ENCODE measurements at places on chromosomes 2 and 18.
A peak's percentile ranks its signal among the peaks of the same experiment; 100 is the strongest.

DNA sequence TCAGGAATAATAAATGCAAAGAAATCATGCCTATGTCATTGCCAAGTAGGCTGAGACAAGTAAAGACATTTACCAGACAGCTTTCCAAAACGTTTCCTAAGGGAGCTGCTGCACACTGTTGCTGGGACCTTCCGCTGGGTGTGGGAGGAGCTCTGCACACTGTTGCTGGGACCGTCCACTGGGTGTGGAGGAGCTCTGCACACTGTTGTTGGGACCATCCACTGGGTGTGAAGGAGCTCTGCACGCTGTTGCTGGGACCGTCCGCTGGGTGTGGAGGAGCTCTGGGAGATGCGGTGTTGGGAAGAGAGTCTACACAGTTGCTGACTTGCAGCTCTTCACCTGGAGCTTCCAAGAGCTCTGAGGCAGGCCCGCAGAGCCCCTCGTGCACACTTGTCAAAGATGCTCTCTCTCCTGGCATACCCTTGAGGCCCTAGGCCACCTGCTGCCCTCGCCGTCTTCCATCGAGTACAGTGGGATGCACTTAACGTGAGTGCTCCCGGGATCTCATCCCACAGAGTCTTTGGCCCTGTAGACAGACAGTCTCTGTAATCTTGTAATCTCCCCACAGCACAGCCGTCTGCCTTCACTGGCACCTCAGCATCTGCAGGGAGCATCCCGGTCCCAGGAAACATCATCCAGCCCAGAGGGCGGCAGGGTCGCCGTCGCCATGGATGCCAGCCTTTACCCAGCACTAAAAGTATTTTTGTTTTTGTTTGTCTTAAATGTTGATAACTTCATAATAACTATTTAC lies 51.4 kb downstream of the TRAPPC12 start:
- no peak for DNase-seq

- no peak for DNase-seq
These were observed 14.0 kb downstream of the OSBPL6 start for GRCh38 chr2:178208336-178208735.

DNA sequence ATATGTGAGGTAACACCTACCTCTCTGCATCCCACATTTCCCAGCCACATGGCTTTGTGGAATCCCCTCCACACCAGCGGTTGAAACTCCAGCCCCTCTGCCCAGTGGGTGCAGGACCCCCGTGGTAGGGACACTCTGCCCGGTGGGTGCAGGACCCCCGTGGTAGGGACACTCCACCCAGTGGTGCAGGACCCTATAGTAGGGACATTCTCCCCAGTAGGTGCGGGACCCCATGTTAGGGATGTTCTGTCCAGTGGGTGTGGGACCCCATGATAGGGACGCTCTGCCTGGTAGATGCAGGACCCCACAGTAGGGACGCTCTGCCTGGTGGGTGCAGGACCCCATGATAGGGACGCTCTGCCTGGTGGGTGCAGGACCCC lies 11.5 kb downstream of the COPS9 start:
- DNase-seq = no peak

- no peak for DNase-seq
These were observed 121.9 kb upstream of the SETBP1 start for GRCh38 chr18:44558767-44559166.

DNA sequence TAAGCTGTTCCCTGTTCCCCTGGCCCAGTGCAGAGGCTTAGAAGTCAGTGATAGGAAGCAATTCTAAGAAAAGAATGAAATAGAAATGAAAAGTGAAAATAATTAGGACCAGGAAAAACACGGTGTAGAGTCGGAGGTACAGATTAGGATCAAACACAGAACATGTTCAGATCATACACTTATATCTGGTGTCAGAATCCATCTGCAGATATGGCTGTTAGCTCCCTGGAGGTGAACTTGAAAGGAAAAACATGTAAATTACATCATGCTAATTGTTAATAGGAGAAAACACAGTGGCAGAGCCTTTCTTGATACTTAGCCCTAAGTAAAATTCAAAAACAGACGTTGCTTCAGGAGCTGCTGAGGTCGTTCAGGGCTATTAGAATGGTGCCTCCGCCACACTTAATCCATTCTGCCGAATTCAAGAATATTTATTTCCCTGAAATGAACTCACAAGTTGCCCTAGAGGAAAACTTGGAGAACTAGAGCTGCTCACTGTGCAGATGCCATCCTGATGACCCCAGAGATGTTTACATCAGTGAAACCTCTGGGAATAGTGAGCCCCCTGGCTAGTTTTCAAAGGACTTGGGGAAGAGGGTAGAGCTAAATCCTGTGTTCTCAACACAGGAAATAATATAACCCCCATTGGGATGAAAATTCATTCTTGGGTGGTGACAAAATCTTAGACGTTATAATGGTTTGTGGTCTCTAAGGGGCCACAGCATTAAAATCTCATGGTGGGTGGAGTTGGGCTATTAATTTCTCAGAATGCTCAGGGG lies 27.5 kb downstream of the LPIN1 start:
- DNase-seq = no peak

DNA sequence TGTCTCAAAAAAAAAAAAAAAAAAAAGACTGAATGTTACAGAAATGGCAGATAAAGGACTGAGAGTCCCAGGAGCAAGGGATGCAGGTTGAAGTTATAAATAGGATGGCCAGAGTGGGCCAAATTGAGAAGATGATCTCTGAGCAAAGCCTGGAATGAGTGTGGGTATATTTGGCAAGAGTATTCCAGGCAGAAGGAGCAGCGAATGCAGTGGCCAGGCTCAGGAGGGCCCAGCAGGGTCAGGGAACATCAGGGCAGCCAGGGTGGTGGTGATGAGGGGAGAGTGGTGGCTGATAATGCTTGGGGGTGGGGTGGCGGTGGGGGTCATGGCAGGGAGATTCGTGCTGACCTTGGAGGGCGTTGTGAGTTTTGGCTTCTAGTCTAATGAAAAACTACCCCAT lies 141.3 kb upstream of the AGAP1 start:
- no peak for DNase-seq

DNA sequence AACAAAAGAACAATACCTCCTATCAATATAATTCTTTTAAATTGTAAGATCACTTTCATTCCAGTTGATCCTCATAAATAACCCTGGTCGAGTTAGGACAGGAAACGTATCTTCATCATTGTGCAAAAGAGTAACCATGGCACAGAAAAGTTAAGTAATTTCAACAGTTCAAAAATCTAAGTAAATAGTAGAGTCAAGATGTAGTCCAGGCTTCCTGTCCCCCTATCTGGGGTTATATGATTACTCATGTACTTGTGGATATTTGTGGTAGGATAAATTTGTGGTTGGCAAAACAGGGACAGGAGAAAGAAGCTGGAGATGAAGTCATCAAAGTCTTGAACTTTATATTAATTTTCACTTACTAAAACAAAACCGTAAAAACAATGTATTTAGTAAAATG lies 772.6 kb downstream of the TSN start:
- DNase-seq = no peak

DNA sequence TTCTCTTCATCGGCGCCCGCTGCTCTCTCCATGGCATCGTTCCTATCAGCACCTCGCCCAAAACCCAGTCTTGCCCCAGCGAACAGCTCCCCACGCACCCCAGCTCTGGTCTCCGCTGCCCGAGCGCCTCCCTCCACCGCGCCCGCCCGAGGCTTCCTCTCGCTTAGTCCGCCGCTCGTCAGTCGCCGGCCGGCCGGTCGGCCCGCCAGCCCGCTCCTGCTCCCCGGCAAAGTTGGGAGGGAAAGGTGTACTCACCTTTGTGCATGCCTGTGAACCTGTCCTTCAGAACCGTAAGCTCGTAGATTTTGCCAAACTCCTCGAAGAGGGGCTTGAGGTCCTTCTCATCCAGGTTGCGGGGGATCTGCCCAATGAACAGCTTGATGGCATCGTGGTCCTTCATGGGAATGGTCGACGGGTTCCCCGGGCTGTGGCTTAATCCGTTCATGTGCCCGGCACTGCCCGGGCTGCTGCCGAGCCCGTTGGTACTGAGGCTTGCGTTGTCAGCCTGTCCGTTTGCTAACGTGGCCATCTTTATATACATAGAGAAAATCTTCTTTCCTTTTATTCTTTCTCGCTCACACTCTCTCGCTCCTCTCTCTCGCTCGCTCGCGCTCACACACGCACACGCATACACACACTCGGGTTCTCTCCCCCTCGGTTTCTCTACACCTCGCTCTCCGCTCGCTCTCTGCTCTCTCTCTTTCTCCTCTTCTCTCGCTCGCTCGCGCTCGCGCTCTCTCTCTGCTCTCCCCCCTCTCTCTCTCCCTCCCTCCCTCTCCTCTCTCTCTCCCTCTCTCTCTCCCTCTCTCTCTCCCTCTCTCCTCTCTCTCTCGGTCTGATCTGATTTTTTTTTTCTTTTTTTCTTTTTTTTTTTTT lies at the start of gene CELF4:
Gene CELF4, minus strand, starts transcription at position 698 of the 876 bp plus-strand sequence.
- no peak for DNase-seq

- no peak for DNase-seq
These were observed 76.4 kb downstream of the TANC1 start for GRCh38 chr2:159044804-159045286.

DNA sequence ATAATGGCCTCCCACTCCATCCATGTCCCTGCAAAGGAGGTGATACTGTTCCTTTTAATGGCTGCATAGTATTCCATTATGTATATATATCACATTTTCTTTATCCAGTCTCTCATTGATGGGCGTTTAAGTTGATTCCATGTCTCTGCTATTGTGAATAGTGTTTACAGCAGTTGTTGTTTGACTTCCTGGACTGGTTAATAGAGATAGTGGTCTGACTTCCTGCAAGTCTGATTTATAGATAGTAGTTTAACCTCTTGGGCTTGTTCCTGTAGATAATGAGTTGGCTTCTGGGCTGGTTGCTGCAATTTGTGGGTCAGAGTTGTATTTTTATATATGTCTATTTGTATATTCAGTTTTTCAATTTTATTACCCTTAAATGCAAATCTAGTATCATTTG lies 145.4 kb downstream of the ARL6IP6 start:
- DNase-seq = no peak

DNA sequence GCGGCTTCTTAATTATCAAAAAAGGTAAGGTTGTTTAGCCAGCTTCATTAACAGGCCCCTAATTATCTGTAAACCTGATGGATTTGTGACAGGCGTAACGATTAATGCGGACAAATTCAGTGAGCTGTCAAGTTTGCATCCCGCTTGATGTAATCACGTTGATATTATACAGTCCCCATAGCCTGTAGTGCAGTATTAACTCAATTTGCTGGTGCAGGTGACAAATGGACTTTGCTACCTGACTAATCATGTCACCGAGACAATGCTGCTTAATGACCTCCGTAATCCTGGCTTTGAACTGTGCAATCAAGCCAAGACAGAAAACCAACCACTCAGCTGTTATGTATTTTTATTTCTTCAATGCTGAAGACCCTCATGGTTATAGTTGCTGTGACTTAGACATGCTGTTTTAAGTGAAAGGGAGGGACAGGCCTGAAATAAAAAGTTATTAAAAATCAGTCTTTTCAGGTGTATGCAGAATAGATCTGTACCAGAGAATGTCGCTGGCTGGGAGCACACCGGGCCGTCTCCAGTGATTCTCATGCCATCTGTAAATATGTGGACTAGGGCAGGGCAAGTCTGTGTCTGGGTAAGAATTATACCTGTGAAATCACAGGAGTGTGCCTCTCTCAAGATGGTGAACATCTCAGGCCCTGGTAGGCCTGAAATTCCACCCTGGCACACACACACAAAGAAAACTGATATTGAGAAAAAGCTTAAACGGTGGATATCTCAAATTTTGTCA lies 4.3 kb downstream of the TSHZ1 start:
- DNase-seq = no peak

- DNase-seq = peak; percentile 16
These were observed 686 bp upstream of the SNORC start for GRCh38 chr2:232869138-232870017.

DNA sequence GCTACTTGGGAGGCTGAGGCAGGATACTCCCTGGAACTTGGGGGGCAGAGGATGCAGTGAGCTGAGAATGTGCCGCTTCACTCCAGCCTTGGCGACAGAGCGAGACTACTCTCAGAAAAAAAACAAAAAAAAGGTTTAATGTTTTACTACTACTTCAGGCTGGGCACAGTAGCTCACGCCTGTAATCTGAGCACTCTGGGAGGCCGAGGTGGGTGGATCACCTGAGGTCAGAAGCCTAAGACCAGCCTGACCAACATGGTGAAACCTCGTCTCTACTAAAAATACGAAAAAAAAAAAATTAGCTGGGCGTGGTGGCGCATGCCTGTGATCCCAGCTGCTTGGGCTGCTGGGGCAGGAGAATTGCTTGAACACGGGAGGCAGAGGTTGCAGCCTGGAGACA lies 75.7 kb upstream of the ATIC start:
- no peak for DNase-seq

- DNase-seq = no peak
These were observed 9.1 kb downstream of the MOCOS start for GRCh38 chr18:36196238-36196995.

Measured in activated T-cell treated with anti-CD3 and anti-CD28 coated beads, Interleukin-2, amount 50 U/mL, for 48 hours (primary cell).